A549 (cell line): ENCODE measurements at places on chromosomes 11 and 22. TPM values are rescaled to one million over a fixed set of nuclear protein-coding genes. Genes with fewer than 3 reads are reported as not detected.

LARGE2 gene
- polyA plus RNA-seq = 1.4 to 2.3 TPM (median 2.1 TPM) in 3 replicates

KLHDC7B gene
- not detected in 3 replicates for polyA plus RNA-seq

DMC1 gene
- polyA plus RNA-seq = 6.1 to 6.9 TPM (median 6.4 TPM) in 3 replicates

DNA sequence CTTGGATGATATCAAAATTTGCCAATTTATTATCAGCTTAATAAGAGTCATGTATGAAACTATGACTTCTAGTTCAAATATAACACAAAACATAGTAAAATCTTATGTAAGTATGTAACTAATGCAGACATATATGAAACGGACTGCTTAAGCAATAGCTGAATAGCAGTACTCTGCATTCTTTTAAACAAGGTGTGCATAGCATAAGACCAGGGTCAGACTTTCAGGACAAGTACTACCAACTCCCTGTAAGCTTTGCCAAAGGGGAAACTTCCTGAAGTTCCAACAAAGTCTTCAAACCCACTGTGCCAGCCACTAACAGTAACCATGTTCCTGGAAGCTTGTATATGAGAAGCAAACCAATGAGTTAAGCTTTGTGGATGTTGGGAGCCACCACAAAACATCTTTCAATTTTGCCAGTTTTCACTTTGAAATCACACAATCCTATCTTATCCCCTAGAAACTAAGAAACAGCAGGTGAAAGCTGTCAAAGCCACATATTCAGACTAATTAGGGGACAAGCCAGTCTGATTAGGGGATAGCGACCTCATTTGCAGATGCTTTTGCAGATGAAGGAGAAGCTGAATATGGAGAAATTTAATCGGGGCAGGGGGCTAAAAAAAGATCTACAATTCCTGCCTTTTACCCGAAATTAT, 13.3 kb downstream of the RBFOX2 start:
- DNase-seq = no peak

OR8G5 gene
- polyA plus RNA-seq = not detected in 3 replicates

DNA sequence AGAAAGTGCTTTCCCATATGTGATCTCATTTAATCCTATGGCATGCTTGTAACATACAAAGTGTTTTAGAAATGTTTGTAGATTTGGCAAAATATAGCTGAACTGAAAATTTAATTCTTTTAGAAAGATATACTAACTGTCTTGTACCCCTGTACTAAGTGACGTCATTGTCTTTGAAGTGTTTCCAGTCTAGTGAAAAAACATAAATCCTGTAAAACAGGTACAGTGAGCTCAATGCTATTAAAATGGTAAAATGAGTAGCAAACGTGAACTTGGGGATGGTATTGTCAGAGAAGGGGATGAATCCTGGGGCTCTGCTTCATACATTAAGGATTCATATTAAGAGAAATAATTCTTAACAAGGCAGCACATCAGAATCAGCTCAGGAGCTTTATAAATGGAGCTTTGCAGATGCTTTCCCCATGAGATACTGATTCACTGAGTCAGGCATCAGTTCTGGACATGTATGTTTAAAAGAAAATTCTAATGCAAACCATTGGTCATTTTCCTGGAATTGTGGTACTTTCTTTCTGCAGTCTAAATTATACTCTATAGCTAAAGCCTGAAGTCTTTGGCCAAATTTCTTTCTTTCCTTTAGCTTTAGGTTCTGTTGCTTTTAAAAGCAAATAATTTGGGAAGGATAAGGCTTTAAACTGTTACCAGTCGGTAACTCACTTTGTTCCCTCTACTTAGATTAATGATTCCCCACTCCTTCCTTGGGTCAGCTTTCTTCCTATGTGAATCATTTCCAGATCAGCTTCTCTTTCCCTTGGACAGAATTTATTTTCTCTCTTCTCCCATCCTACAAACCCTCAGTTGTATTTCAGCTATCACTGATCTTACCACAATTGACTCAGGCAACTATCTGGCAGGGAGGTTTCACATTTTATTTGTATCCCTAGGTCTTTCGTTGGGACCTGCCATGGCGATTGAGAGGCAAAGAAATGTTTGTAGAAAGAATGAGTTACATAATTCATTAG, 57.5 kb upstream of the DDI1 start:
- no peak for DNase-seq

DNA sequence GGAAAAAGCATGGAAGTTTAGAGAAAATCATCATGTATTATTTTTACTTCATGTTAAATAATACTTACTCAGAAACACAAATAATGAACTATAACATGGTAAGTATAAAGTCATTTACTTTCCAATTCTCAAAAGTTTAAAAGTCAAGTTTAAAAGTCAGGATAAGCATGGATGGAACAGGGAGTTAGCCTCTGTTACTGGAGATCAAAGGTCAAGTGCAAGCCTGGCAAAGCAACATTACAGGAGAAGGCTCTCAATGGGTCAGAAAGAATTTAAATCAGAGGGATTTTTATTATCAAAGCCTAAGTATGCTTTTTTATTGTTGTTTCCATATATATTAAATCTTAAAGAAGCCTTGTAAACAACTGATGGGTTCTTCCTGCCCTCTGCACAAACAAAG, 505.4 kb downstream of the KCNA4 start:
- DNase-seq = no peak

MTNR1B gene
- polyA plus RNA-seq = not detected in 3 replicates

DNA sequence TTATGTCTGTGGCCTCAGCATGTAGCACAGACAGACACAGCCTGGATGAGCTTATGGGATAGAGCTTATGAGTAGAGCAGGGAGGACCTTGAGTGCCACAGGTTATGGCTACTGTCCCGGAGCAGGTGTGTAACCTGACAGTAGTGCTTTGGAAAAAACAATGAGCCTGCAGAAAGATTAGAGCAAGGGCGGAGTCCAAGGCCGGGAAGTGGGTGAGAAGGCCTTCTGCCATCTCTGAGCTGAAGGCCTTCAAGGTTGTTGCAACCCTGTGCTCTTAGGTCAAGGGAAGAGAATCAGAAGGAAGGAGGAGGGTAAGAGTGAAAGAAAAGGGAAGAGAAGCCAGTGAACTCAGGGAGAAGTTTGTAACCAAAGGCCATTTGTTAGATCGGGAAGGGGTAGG, 3.9 kb upstream of the TAGLN start:
- DNase-seq = no peak

OR51E2 gene
- polyA plus RNA-seq = not detected in 3 replicates

DNA sequence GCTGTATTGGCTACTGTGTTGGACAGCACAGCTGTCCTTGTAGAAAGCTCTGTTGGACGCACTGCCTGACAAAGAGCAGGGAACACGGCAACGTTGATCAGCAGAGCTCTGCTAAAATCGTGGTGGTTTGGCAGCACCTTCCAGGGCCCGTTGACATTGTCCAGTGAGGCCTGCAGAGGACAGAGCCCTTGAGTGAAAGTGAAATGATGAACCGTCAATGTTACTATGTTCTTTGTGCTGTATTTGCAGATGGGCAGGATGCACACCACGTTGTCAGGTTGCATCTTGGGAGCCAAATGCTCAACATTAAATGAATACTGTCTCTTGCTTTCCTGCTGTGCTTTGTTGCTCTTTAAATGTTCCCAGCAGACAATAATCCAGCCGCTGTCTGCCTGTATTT, 69.7 kb downstream of the NELL1 start:
- no peak for DNase-seq

DNA sequence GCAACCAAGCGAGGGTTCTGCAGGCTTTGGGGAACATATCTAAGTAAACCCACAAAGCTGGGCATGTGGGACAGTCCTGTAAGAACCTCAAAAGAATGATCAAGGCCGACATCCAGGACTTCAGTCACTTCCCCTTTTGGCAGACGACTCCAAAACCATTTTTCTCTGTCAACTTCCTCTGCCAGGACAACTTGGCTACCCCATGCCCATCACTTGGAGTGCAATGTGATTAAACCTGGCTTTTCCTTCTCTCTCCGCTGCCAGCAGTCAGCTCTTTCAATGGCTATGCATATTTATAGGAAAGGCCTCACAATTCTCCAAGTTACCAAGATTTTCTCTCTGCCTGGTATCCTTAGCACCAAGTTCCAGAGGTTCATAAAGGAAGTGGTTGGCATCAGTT, 78.9 kb downstream of the C11orf58 start:
- DNase-seq = no peak

DNA sequence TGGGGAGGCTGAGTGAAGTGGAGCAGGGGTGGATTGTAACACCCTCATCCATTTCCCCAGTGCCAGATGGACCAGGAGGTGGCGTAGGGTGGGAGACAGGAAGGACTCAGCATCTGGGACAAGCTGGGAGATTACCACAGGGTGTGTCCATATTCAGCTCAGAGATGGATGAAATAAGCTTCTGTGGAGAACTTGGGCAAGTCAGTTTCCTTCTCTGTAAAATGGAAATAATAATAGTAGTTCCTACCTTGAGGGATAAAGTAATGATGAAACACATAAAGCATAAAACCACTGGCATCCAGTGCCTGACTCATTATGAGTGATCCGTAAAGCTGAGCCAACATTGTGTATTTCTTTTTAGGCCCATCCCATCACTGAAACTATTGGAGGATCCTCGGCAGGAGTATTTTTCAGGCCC, 607 bp upstream of the ROBO4 start:
- DNase-seq = no peak

GRCh38 chr11:35334385-35335090, 84.8 kb downstream of the SLC1A2 start:
- DNase-seq = no peak

TMEM109 gene
- polyA plus RNA-seq = 88.4 to 93.4 TPM (median 93.0 TPM) in 3 replicates

BARX2 gene
- not detected in 3 replicates for polyA plus RNA-seq

BATF2 gene
- 0.21 to 0.35 TPM (median 0.29 TPM) in 3 replicates for polyA plus RNA-seq

GRCh38 chr11:11038352-11038751, 180.5 kb upstream of the ZBED5 start:
- DNase-seq = no peak

KRTAP5-7 gene
- polyA plus RNA-seq = not detected in 3 replicates

MAJIN gene
- polyA plus RNA-seq = not detected in 3 replicates

DNA sequence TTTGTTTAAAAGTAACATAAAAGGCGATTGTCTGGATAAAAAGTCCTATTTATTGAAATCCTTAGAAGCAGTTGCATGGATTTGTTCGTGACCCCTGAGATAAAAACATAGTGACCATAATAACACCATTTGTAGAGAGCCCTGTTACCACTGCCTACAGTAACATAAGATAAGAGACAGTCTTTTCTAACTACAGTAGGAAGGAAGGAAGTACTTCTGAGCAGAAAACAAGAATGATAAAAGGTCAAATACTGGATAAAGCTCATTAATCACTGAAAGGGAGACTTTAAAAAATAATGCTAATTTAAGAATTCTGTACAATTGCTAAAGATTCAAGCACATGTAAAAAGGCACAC, 47.1 kb upstream of the SOX6 start:
- DNase-seq = no peak

GRCh38 chr11:115613004-115613403, 108.8 kb upstream of the CADM1 start:
- DNase-seq = no peak

SLC22A6 gene
- polyA plus RNA-seq = not detected in 3 replicates

KBTBD3 gene
- 3.3 to 3.7 TPM (median 3.4 TPM) in 3 replicates for polyA plus RNA-seq

GRCh38 chr11:70517988-70518907, 119.9 kb downstream of the CTTN start:
- DNase-seq = no peak

- no peak for DNase-seq
Measured at GRCh38 chr22:23803001-23803819, 16.4 kb downstream of the SMARCB1 start.

PRG3 gene
- polyA plus RNA-seq = not detected in 3 replicates

- DNase-seq = no peak
Measured at GRCh38 chr11:130675371-130675821, 227.0 kb downstream of the ADAMTS15 start.

DNA sequence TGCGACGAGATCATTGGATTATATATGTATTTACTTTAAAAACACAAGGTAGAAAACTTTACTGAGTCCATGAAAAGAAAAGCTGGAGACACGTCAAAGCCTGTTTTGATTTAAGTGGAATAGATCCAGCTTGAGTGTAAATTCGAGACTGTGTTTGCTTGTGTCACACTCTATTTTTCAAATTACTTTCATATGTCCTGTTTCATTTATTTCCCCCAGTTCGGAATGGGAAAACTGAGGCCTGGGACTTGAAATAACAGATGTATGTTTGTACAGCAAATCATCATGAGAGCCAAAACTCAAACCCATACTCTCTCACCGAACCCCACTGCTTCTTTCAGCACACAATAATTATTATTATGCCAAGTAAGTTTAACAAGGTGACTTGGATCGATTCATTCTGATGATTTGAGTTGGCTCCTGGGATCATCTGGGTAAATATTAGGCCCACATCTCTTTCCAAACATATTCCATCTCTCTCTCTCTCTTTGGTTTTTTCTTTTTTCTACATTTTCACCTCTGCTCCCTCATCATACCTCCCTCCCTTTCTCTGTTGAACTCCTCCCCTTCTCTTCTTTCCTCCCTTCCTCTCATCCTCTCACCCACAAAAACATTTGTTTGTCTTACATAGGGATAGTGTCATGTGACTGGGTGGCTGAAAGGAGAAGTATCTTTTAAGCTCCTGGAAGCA, 21.2 kb downstream of the FZD4 start:
- no peak for DNase-seq

GRCh38 chr11:117881217-117881616, 4.8 kb upstream of the FXYD6 start:
- no peak for DNase-seq

OR4C45 gene
- polyA plus RNA-seq = not detected in 3 replicates

- DNase-seq = peak; percentile 26
Measured at GRCh38 chr11:11931461-11932055, 76.9 kb downstream of the DKK3 start.

DNA sequence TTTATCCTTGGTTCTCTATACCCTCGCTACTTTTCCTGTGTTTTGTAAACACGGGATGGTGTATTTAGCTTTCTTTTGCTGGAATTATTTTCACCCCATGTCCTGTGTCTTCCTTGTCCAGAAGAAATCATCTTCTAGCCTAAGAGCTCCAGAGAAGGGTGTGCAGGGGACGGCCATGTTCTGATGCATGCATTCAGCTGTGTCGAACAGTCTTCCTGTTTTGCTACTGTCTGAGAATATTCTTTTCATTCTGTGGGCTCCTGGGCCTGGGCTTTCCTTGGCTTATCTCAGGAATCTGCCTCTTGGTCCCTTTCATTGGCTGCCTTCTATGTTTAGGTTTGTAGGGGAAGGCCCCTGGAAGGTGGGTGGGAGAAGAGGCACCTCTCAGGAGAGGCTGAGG, 10.6 kb upstream of the PLET1 start:
- DNase-seq = no peak

DNA sequence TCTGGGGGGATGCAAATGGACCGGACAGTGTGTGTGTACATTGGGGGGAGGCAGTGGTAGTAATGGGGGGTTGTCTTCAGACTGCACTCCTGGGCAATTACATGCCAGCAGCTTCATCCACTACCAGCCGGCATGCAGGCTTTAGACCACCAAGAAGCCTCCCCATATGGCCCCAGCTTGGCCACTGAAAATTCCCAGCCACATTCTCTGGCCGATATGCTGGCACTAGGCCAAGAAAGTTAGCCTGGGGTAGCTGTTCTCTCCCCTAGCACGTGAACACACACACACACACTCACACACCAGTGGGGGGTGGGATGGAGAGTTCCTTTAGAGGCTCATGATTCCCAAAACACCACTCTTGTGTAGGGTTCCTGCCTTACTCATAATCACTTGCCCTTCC, 3.6 kb upstream of the ROBO3 start:
- no peak for DNase-seq
